Stimulated activated naive CD8-positive, alpha-beta T cell treated with anti-CD3 and anti-CD28 coated beads, Interleukin-15, amount 100 ng/mL, for 72 hours (primary cell): ENCODE measurements at places on chromosomes 4 and X.

DNA sequence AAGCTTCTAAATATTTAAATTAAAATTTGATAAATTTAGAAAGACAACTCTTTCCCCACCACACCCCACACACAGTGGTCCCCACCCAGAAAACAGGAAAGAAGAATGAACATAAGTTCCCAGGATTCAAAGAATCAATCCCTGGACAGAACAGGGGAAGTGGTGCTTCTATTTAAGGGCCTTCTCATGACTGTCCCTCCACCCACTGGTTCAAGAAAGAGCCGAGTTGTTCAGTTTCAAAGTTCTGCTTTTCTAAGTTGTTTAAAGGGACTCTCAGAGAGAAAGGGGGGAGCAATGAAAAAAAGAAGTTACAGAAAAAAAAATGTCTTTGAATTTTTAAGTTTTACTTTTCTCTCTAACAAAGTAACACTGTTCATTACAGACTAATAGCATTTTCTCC is 195.8 kb downstream of the PDGFC start:
- DNase-seq, result no peak

DNA sequence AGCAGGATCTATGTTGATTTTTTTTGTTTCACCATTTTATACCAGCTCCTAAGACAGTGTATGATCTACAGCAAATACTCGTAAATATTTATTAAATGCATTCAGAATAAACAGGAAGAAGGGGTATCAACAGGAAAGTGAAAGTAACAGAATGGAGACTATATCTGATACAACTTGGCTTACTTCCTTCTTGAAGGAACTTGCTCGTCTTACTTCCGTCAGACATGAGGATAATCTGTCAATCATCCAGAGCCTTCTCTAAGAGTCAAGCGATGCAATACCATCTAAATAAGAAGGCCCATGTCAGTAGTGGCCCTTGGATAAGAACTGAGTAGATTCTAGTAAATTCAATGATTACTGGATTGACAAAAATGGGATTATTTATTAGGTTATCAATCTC is 84.2 kb downstream of the CAMK2D start:
- no peak for DNase-seq

DNA sequence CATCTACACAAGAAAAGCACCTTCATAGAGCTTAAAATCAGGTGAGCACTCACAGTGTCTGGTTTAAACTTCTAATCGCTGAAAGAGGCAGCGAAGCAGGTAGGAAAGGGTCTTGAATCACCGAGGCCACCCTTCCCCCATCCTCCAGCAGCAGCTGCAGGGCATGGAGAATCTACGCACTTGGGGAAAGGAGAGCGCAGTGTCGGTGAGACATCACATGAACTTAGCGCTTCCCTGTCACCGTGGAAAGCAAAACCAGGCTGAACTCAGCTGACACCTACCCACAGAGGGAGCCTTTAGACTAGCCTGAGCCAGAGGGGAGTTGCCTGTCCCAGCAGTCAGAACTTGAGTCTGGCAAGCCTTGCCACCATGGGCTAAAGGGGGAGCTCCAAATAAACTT is 197.2 kb upstream of the ZFP42 start:
- no peak for DNase-seq

- no peak for DNase-seq
Measured at GRCh38 chr4:20839957-20840356, 139.7 kb downstream of the PACRGL start.

- no peak for DNase-seq
Measured at GRCh38 chr4:99714179-99714578, 56.6 kb upstream of the C4orf54 start.

- no peak for DNase-seq
Measured at GRCh38 chrX:55663584-55663983, 40.4 kb downstream of the FOXR2 start.

GRCh38 chr4:56317749-56318148 is 69.5 kb downstream of the AASDH start:
- no peak for DNase-seq

- no peak for DNase-seq
Measured at GRCh38 chrX:53695946-53696549, 9.5 kb upstream of the HUWE1 start.

GRCh38 chrX:120200851-120201250 is 42.4 kb downstream of the RHOXF2 start:
- DNase-seq, result no peak

- no peak for DNase-seq
Measured at GRCh38 chr4:79442422-79442821, 34.4 kb upstream of the GK2 start.

DNA sequence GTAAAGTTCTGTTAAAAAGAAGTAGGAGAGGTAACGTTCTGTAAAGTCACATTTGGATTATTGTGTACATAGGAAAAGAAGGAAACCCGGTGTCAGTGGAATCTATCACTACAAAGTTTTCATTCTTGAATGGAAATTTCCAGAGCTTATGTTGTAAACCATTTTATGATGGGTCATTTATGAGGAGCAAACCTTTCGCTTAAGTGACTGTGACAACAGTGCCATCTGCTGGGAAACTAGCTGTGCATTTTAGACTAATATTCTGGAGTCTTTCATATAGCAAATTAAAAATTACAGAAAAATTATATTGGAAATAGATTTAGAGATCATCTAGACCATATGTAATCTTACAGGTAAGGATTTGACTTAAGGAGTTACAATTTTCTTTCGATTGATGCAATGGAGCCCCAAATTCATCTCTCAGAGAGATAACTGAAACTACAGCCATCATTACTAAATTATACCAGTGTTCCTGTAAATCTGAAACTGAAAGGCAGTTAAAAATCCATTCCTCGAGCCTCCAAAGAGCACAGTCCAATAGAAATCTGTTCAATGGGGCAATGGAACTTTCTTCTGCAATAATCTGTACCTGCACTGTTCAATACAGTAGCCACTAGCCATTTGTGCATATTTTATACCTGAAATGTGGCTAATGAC is 26.9 kb downstream of the ASB9 start:
- DNase-seq, result peak; percentile 15

GRCh38 chr4:154741922-154742850 is 1.6 kb upstream of the LRAT start:
- DNase-seq, result no peak

DNA sequence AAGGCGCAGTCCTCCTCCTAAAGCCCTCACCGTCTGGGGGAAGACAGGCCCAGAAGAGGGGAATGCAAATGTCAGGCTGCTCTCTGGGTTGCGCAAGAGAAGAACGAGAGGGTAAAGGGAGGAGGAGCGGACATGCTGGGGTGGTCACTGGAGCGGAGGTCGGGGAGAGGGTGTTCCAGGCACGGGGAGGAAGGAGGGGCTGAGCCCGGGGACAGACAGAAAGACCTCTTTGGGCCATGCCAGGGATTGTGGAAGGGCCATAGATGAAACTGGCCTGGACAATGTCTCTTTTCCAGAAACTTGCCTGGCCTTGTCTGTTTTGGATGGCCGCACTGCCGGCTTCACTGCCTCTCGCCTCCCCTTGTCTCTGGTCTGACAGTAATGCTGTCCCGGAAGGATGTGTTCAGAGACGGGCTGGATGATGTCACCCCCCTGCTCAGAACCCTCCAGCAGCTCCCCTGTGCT is 121.0 kb downstream of the SORCS2 start:
- no peak for DNase-seq

GRCh38 chr4:130738233-130738632 is 1642.3 kb downstream of the C4orf33 start:
- no peak for DNase-seq

DNA sequence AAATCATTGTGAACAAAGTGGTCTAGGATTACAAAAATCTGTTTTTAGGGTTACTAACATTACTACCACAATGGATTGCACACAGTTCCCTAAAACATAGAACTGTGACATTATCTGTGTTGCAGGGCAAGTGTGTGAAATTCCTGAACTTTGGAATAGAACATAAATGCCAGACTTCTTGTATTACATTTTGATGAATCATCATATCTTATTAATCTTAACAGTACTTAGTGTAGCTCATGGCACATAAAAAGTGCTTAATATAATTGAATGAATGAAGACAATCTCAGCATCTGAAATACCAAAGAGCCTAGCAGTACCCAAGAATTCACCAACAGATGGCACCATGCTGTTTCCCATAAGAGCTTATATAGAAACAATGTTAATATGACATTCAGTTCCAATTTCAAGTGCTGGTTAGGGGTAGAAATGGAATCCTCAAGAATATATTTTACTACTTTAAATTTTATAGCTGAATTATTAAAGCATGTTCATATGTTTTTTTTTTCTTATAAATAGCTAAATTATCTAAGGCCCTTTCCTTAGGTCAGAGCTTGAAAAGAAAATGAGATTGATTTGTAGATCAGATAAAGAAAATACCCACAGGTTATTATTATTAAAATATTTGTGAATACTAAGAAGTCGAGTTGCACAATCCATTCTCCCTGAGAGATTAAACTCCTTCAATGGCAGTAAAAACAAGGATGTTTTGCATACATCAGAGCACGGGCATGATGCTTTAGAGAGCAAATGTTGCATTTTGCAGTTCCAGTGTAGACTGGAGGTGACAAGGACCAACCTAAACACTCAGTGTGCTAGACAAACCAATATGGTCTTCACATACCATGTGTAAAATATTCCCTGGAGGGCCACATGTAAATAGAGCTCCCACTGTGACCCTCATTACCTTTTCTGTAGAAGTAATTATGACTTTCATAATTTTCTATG is 25.7 kb upstream of the SHISA3 start:
- no peak for DNase-seq
